ENCODE measurements at places on chromosomes 3 and 15.

- DNase-seq, result no peak
Observed at GRCh38 chr3:132695422-132695821, 26.8 kb downstream of the NPHP3 start.

DNA sequence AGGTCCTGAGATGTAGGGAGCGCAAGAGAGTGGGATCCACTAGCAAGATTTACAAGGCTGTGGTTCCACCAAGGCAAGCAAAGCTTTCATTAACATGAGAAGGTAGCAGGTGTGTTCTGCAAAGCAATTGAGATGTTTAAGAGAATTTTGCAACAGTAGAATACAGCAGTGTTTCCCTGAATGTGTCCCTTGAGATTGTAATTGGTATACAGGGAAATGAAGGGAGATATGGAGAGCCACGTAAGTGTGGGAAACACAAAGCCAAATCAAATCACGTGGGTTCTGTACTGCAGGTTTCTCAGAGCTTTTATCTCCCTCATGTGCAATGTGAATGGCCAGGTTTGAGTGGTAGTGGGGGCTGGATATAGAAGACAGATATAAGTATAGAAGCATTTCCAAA, 67.3 kb downstream of the ATG7 start:
- no peak for DNase-seq

DNA sequence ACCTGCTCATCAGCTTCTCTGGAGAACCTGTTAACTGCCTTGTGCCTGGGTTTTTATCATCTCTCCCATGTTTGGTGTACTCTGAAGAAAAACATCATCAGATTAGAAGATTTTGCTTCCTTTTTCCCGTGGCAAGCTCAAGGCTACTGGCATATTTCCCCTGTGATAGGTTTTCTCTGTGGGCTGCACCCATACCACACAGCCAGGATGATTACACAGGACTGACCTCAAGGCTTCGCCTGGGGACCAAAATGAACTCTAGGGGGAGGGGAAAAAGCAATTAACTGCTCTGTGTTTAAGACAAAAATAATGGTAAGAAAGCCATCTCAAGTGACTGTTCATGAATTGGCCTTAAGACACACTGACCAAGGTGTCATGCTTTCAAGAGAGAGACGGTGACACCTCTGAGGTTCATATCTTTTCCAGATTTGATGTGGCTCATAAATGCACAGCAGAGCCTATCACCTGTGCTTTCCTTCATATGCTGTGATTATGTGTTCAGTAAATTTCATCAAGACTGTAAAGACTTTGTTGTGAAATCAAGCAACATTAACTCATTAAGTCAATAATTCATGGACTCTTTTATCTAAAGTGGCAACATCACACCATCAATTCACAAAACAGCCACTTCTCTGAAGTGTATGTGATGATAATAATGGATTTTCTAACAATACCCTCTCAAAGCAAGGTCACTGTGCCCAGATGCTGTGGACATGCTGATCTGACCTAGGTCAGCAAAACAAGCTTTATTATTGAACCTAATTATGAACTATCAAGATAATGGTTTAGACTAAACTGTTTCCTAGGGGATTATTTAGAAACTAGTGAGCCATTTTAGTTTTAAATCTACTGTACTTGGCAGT, 427.9 kb downstream of the WDR72 start:
- DNase-seq, result no peak

DNA sequence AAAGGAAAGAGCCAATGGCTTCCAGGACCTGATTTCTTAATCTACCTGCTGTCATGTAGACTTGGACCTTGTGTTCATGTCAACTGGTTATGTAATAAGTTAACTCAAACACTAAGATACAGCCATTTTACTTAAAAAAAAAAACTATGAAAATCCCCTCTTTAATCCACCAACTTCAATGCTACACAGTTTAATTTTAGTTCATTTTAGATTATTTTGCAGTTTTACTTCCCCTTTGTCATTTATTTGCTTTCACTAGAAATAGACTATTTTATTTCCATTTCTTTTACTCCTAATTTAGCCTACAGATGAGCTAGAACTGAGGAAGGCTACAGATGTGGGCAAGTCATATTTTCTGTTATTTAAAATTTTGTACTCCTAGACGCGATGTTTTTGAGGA, 10.7 kb upstream of the DNAJC13 start:
- no peak for DNase-seq

GRCh38 chr3:18643281-18643680, 218.1 kb upstream of the SATB1 start:
- no peak for DNase-seq

GRCh38 chr3:48023377-48023776, 7.2 kb upstream of the MAP4 start:
- DNase-seq, result no peak

- DNase-seq, result no peak
Observed at GRCh38 chr3:151012753-151013152, 40.2 kb upstream of the CLRN1 start.

Data from H9 (cell line).